Cerebellar nuclear complex (tissue), 1 donor: ENCODE measurements at places on chromosomes 2 and 18.
A peak's percentile ranks its signal among the peaks of the same experiment; 100 is the strongest.

DNA sequence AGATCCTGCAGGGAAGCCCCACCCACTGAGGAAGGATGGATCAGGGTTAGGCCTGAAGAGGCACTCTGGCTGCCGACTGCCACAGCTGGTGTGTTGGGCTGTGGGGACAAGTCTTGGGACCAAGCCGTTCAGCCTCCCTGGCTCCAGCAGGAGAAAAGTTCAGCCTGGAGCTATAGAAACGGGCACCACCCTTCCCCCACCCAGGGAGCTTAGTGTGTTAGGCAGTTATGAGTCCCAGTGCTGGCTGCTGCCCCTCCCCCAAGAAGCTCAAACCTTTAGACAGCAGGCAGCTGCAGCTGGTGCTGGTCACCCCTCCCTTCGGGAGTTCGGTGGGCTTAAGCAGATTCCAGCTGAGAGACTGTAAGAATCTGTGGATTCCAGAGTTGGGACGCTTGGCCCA is 447.1 kb upstream of the HS6ST1 start:
- no peak for DNase-seq

DNA sequence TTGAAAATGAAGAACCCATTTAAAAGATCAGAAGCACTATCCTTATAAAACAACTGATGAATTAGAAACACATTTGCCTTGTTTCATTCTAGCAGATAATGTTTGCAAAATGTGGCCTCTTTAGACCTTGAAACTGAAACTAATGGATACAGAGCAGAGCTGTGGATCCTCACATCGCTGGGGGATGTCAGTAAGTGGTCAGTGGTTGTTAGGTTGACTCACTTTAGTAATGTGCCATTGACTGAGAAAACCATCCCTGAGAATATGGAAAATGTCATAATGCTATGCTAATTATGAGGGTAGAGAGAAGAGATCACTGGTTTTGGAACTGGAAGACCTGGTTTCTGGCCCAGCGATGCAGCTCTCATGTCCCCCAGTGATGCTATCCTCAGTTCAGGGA is 176.7 kb downstream of the MYO1B start:
- no peak for DNase-seq

- peak; percentile 68 for DNase-seq
These were observed 65.1 kb downstream of the TMEM182 start for GRCh38 chr2:102826904-102827303.

DNA sequence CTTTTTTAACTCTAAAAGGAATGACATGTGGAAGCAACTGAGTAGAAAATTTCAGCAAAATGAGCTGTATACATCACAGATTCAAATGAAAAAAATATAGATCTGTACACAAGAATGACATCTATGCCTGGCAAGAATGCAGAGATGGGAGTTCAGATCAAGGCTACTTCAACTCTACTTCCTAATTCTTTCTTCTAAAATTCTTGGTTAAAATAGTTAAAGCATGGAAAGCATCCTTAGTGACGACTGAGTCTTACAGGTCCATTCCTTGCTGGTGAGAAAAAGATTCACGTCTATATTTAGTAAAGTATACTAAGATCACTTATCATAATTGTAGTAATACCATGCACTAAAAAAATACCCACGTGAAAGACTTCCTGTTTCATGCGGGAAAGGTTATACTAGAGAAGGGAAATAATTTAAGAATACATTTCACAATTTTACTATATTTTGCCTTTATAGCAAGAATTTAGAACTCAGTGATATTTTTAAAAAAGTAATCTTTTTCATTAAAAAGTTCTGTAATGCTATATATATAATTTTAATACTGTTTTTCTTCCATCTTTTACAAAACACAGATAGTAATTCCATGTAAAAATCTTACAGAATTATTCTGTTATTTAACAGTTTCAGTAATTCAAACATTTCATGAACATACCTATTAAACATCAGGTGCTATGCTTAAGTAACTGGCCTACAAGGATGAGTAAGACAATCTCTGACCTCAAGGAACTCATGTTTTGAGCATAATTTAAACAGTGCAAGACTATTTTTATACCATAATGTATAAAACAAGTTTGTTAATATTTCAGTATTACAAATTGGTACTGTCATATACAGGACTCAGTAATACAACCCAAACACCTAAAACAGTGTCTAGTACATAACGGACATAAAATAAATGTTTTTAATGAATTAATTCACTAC is 159.6 kb downstream of the BAZ2B start:
- no peak for DNase-seq
